ENCODE measurements at places on chromosomes 16 and 17.

DNA sequence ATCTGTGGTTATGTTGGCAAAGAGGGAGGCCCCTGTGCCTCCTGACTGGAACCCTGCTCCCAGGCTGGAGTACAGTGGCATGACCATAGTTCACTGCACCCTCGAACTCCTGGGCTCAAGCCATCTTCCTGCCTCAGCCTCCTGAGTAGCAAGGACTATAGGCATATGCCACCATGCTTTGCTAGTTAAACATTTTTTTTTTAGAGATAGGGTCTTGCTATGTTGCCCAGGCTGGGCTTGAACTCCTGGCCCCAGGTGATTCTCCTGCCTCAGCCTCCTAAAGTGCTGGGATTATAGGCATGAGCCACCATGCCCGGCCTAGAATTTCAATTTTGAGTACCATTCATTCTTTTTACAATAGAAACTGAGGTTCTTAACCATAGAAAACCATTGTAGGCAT, 21.2 kb upstream of the ITGB3 start:
- no peak for DNase-seq
- peaks cover 15% of the 10 kb centered on the region for H3K4me1 ChIP-seq
- no peak overlapping the region for H3K27ac ChIP-seq
- H3K27me3 ChIP-seq, result peaks cover 18% of the 10 kb centered on the region
- no peak overlapping the region for H3K4me3 ChIP-seq
- H3K36me3 ChIP-seq, result no peaks in the 10 kb centered on the region

GRCh38 chr17:27333410-27333980, 39.6 kb downstream of the WSB1 start:
- peaks cover 11% of the 10 kb centered on the region for H3K4me1 ChIP-seq
- H3K27me3 ChIP-seq, result no peaks in the 10 kb centered on the region
- peak overlapping the region; percentile 66 for H3K27ac ChIP-seq
- no peaks in the 10 kb centered on the region for H3K36me3 ChIP-seq

DNA sequence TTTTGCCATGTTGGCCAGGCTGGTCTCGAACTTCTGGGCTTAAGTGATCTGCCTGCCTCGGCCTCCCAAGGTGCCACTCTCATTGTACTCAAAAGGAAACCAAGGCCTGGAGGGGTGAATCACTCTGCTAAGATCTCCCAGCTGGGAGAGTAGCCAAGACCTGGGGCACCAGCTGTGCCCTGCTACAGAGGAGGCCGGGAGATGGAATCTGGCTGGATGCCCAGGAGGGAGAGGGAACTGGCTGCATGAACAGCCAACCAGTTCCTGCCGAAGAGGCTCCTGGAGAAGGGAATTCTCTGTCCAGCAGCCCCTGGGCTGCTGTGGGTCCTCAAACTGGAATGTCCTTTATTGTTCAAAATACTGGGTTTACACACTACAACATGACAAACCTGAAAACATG, 238.7 kb upstream of the CIBAR2 start:
- H3K27me3 ChIP-seq, result peaks cover 2% of the 10 kb centered on the region
- no peak overlapping the region for H3K4me3 ChIP-seq
- H3K36me3 ChIP-seq, result no peaks in the 10 kb centered on the region
- no peak overlapping the region for H3K27ac ChIP-seq
- DNase-seq, result no peak

GRCh38 chr16:81214745-81215166, 23.7 kb upstream of the BCO1 start:
- peaks cover 2% of the 10 kb centered on the region for H3K27me3 ChIP-seq
- no peaks in the 10 kb centered on the region for H3K4me1 ChIP-seq
- H3K27ac ChIP-seq, result no peak overlapping the region
- DNase-seq, result no peak

GRCh38 chr17:31580706-31581490, 189.4 kb downstream of the RAB11FIP4 start:
- no peak overlapping the region for H3K27ac ChIP-seq
- H3K4me3 ChIP-seq, result no peak overlapping the region
- H3K36me3 ChIP-seq, result no peaks in the 10 kb centered on the region

DNA sequence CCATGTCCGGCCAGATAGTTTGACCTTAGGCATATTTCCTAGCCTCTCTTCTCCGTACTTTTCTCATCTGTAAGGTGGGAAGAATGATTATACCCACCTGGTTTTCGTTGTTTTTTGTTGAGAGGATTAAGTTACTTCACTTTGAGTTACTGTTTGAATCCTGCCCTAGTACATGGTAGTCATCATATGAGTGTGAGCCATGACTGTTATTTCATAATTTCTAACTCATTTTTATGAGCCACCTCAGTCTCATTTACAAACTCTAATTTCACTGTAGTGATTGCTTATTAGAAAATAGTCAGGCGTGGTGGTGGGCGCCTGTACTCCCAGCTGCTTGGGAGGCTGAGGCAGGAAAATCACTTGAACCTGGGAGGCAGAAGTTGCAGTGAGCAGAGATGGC, 45.1 kb downstream of the YPEL2 start:
- peak overlapping the region; percentile 72 for H3K27ac ChIP-seq
- H3K27me3 ChIP-seq, result no peaks in the 10 kb centered on the region
- no peak overlapping the region for H3K4me3 ChIP-seq
- peaks cover 21% of the 10 kb centered on the region for H3K36me3 ChIP-seq

GRCh38 chr17:16254773-16255400, 37.9 kb downstream of the PIGL start:
- H3K4me1 ChIP-seq, result peaks cover 10% of the 10 kb centered on the region
- DNase-seq, result no peak
- H3K4me3 ChIP-seq, result no peak overlapping the region
- no peak overlapping the region for H3K27ac ChIP-seq
- H3K27me3 ChIP-seq, result no peaks in the 10 kb centered on the region

GRCh38 chr16:19115148-19116021, 1.6 kb downstream of the ITPRIPL2 start:
- H3K36me3 ChIP-seq, result no peaks in the 10 kb centered on the region
- H3K4me3 ChIP-seq, result no peak overlapping the region
- no peak for DNase-seq
- peaks cover 32% of the 10 kb centered on the region for H3K27me3 ChIP-seq

DNA sequence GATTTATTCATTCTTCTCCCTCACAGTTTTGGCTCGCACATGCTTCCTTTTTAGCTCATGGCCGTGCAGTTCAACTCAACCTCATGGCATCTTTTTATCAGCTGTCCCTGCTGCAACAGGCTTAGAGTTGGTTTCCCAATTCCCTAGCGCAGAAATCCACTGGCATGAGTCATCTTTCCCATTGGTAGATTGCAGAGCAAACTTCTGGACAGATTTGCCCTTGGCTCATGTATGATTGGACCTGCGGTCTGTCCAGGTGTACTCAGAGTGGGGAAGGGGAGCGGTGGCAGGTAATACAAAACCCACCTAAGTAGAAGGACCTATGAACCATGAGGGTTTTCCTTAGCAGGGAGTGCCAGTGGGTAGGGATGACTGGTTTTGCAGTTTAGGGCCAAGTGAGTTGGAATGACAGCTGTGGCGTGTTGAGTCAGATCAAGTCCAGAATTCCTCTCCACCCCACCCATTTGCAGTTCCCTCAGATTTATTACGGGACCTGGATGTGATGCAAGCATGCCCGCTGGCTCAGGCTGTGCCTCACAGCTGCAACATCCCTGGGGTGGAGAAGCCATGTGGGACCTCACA, 584.7 kb downstream of the WWOX start:
- no peak for DNase-seq
- no peak overlapping the region for H3K27ac ChIP-seq
- H3K4me3 ChIP-seq, result no peak overlapping the region
- H3K4me1 ChIP-seq, result no peaks in the 10 kb centered on the region
- H3K27me3 ChIP-seq, result no peaks in the 10 kb centered on the region

- peak overlapping the region; percentile 44 for H3K27ac ChIP-seq
- H3K4me3 ChIP-seq, result peak overlapping the region; percentile 14
- no peak for DNase-seq
- peaks cover 8% of the 10 kb centered on the region for H3K36me3 ChIP-seq
- no peaks in the 10 kb centered on the region for H3K27me3 ChIP-seq
- peaks cover 14% of the 10 kb centered on the region for H3K4me1 ChIP-seq
Measured at GRCh38 chr16:23496821-23497542, 13.3 kb downstream of the GGA2 start.

DNA sequence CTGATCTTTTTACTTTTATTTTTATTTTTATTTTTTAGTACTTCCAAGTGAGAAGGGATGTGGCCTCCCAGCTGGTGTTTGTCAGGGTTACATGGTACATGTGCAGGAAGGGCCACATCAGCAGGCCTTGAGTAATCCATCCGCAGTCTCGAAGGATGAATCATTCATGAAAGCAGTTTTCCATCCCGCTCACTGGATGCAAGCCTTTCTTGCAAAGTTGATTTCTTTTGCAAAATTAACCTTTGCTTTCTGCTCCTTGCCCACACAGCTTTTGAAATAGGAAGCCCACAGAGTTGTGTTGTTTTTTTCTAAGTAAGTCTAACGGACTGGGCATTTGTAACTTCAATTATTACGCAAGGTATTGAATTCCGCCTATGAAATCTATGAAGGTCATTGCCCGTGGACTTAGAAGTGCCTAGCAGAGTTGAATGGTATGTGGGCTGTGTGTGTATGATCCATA, 157.4 kb downstream of the PRKCA start:
- no peak overlapping the region for H3K4me3 ChIP-seq
- no peak for DNase-seq
- no peaks in the 10 kb centered on the region for H3K27me3 ChIP-seq
- H3K4me1 ChIP-seq, result peaks cover 6% of the 10 kb centered on the region
- no peak overlapping the region for H3K27ac ChIP-seq

DNA sequence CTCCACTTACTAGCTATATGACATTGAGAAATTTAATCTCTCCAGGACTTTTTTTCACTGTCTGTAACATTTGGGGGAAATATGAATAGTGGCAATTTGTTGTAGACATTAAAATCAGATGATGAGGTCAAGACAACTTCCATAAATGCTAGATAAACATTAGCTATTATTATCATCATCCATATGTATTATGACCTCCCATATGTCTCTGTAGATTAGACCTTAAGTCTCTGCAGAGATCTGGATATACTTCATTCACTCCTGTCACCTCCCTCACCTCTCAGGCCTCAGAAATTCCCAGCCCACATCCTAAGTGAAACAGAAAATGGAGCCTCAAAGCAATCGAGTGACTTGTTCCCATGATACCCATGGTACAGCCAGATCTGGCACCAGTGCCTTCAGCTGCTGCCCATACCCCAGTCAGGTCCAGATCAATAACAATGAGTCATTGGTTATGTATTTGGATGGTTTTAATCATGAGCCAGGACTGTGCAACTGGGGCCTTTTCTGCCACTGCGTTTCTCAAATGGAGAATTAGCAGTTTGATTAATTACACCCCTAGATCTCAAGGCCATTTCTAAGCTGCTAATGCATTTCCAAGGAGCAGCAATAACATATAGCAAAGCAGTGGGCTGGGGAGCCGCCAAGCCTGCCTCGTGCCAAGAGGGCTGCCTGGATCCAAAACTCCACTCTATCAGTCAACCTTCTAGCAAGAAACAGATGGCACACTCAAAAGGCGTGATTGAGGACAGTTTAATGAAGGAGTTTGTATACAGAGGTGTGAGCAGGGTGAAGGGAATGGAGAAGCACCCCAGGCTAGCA, 2.6 kb upstream of the FDXR start:
- H3K27ac ChIP-seq, result no peak overlapping the region
- H3K27me3 ChIP-seq, result peaks cover 2% of the 10 kb centered on the region
- peaks cover 10% of the 10 kb centered on the region for H3K36me3 ChIP-seq
- no peak overlapping the region for H3K4me3 ChIP-seq

DNA sequence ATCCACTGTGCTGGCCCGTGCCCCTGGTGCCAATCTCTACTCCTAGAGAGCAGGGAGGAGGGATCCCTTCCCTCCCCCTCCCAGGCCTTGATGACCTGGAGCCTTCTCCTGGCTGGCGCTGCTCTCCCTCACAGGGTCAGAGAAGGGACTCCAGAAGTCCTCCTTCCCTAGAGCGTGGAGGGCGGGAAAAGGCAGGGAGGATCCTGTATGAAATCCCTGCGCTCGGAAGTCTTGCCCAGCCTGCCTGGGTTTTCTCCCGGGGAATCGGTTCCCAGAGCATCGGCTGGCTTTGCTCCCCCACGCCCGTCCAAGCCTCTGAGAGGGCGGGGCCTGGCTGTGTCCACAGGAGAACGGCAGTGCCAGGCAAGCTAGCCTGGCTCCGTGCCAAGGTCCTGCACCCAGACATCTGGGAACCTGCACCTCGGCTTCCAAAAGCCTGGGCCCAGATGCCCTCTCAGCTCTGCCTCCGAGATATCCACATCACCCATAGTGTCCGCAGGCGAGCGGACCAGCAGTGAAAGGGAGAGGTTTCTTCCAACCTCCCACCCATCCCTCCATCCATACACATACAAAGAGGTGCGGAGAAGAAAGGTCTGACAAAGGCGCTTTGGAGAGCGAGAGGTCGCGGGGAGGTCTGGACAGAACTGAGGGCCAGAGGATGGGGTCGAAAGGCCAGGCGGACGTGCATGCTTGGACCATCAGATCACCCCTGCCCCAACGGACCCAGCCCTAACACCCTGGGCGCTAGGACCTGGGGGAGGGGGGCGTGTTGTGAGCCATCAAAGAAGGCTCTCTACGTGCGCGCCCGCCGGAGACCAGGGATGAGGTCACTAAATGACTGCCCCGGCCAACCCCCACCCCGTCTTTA, 1.1 kb downstream of the MPP2 start:
- H3K4me3 ChIP-seq, result peak overlapping the region; percentile 73
- H3K4me1 ChIP-seq, result peaks cover 8% of the 10 kb centered on the region
- peaks cover 55% of the 10 kb centered on the region for H3K27me3 ChIP-seq

GRCh38 chr17:49851387-49852291, 3.8 kb upstream of the TAC4 start:
- no peaks in the 10 kb centered on the region for H3K36me3 ChIP-seq
- H3K27ac ChIP-seq, result peak overlapping the region; percentile 90
- peak overlapping the region; percentile 85 for H3K4me3 ChIP-seq
- H3K4me1 ChIP-seq, result peaks cover 18% of the 10 kb centered on the region

- H3K4me3 ChIP-seq, result no peak overlapping the region
- no peaks in the 10 kb centered on the region for H3K27me3 ChIP-seq
Measured at GRCh38 chr16:64543031-64543430, 578.8 kb downstream of the CDH11 start.

GRCh38 chr17:74923538-74924249, 379 bp upstream of the OTOP2 start:
- H3K4me3 ChIP-seq, result no peak overlapping the region
- peaks cover 4% of the 10 kb centered on the region for H3K4me1 ChIP-seq
- H3K27me3 ChIP-seq, result peaks cover 61% of the 10 kb centered on the region
- no peak overlapping the region for H3K27ac ChIP-seq
- DNase-seq, result peak; percentile 87

GRCh38 chr16:52117171-52117570, 429.8 kb downstream of the TOX3 start:
- H3K27me3 ChIP-seq, result no peaks in the 10 kb centered on the region
- no peaks in the 10 kb centered on the region for H3K36me3 ChIP-seq
- no peaks in the 10 kb centered on the region for H3K4me1 ChIP-seq
- no peak overlapping the region for H3K27ac ChIP-seq
- no peak overlapping the region for H3K4me3 ChIP-seq

GRCh38 chr16:57681950-57682728, 12.5 kb upstream of the DRC7 start:
- no peak overlapping the region for H3K4me3 ChIP-seq
- DNase-seq, result peak; percentile 24
- H3K36me3 ChIP-seq, result no peaks in the 10 kb centered on the region
- no peak overlapping the region for H3K27ac ChIP-seq
- H3K27me3 ChIP-seq, result no peaks in the 10 kb centered on the region

GRCh38 chr16:8718851-8719680, 44.6 kb downstream of the ABAT start:
- H3K27ac ChIP-seq, result no peak overlapping the region
- no peak overlapping the region for H3K4me3 ChIP-seq
- no peaks in the 10 kb centered on the region for H3K36me3 ChIP-seq
- no peaks in the 10 kb centered on the region for H3K4me1 ChIP-seq

Measured in activated naive CD8-positive, alpha-beta T cell treated with anti-CD3 and anti-CD28 coated beads, Interleukin-2, amount 10 ng/mL, durations not matched to agents 7 days and 5 days (primary cell).